Nucleus accumbens (tissue), 56 donors: ENCODE measurements at places on chromosomes 16 and 17.

DNA sequence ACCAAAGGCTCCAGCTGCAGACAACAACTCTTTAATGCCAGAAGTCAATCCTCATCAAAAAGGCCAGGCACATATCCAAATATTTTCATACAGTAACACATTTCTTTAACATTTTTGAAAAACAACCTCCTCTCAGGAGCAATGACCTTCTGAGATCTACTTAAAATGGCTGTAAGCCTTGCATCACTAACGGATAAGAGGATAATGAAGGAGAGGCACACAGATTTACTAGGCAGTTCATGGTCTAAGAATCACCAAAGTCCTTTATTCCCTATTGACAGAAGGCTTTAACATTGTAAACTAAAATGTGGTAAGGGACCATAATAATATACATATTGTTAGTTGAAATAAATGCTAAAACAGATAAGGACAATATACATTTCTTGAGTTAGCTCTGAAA, 114.7 kb downstream of the USP32 start:
- DNase-seq: no peak

DNA sequence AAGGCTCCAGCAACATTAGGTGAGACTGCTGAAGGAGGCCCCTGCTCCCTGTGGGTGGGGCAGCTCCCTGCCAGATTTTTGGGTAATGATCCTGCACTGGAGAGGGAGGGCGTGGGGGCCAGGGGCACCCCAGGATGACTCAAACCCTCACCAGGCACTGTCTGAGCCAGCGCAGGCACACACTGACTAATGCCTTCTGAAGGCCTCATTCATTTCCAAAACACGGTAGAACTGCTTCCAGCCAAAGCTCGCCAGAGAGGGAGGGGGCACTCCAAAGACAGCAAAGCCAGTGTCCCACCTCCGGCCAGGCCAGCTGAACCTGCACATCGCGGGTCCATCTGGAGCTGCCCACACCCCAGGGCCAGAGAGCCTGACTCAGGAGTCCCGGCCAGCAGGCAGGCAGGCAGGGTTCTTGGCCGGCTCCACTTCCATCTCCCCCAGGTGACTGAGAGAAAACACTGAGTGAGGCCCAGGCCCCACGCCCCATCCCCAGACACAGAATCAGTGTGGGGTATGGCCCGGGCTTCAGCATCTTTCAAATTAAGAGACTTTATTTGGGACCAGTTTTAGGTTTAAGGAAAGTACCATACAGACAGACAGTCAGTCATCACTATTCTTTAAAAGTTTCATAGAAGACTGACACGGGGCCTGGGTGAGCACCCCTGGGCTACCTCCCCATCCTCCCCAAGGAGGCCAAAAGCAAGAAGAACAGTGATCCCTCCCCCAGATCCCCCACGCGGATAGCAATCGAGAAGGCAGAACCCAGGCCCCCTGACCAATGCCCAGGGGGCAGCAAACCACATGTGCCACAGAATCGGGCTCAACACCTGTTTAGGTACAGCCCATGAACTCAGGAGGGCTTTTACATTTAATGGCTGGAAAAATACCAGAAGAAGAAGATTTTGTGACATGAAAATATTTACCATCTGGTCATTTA, 2.3 kb downstream of the PIEZO1 start:
- DNase-seq: no peak

- no peak for DNase-seq
These were observed 2.0 kb upstream of the AATF start for GRCh38 chr17:36946726-36947091.

- DNase-seq: no peak
These were observed 20.8 kb downstream of the GNA13 start for GRCh38 chr17:65035704-65036103.

GRCh38 chr16:25063865-25064264, 47.7 kb upstream of the LCMT1 start:
- DNase-seq: no peak

DNA sequence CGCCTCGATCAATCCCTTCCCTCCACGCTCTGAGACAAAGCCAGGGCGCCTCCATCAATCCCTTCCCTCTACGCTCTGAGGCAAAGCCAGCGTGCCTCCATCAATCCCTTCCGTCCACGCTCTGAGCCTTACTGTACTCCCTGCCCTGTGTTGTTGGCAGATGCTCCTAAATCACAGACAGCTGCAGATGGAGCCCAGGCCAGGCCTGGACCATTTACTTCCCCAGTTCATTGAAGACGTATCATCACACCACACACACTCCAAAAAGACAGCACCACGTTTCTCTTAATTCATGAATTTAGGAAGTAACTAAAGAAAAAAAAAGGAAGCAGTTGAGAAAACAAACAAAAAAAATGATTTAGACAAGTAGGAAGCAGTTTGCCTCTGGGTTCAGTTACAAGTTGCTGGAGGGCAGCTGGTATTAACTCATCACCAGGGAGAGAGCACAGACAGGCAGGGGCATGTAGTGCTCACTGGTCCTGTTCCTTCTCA, 7.4 kb upstream of the CD300LD start:
- no peak for DNase-seq
